EL (cell line): ENCODE measurements at places on chromosomes 7 and 10.

DNA sequence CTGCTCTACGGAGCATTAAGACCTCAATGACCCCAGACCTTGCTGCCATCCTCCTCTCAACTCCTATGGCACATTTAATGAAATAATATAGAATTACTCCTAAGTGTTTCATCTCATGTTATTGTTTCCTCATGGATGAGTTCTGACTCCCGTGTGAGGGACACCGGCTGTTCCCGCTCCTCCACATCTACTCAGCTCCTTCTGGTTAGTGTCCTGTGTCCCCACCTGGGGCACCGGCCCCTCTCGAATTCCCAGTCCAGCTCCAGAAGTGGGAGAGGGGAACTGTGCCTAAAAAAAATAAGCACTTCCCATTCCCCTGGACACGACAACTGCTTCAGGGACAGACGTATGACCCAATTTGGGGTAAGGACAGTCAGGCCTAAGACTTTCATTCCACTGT is 58.3 kb downstream of the PIP4K2A start:
- no peak for DNase-seq

DNA sequence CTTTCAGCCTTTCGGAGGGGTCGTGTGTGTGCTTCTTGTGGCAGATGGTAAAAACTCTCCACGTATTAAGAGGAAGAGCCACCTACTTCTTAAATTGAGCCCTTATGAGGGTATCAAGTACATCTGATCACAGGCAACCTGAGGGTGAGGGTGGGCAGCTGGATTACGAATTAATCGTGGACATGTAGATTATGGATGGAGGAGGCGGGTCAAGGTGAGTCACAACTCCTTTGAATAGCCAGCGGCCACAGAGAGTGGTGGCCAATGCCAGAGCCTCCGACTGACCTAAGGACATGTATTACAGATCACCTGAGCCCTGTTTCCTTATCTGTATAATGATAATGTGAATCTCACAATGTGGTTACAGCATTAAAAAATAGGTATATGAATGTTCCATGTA is 1083.9 kb downstream of the SORCS3 start:
- DNase-seq: no peak

DNA sequence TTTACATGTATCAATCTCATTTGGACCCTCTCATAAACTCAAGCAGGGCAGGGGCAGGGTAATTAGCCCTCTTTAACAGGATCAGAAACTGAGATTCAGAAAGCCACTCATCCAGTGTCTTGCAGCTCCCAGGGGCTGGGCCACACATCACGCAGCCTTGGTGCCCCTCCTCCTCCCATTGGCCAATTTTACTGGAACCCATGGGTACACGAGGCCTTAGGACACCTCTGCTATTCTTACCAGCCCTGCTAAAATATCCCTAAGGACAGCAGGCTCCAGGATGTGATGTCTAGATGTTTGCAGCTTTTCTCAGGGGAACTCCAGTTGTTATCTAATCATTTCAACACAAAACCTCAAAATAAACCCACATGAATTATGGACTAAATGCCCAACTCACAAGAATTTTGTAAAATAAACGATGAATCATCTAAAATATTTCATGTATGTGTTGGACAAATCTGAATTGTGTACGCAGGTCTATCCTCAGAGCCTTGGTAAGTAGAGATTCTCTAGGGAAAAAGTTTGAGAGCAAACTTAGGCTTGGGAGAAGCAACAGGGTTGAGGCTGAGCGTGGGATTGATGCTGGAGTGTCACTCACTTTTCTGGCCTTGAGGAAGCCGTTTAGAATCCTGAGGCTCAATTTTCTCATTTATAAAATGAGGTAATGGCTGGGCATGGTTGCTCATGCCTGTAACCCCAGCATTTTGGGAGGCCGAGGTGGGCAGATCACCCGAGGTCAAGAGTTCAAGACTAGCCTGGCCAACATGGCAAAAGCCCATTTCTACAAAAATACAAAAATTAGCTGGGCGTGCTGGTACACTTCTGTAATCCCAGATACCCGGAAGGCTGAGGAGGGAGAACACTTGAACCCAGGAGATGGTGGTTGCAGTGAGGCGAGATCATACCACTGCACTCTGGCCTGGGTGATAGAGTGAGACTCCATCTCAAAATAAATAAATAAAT is 69.7 kb upstream of the TNS3 start:
- DNase-seq: peak; percentile 97

- no peak for DNase-seq
Measured at GRCh38 chr10:43820663-43821062, 172.0 kb upstream of the ZNF32 start.

- no peak for DNase-seq
Measured at GRCh38 chr7:103094102-103094501, 19.2 kb downstream of the ARMC10 start.

GRCh38 chr7:124550036-124550435 is 215.6 kb downstream of the GPR37 start:
- peak; percentile 34 for DNase-seq

DNA sequence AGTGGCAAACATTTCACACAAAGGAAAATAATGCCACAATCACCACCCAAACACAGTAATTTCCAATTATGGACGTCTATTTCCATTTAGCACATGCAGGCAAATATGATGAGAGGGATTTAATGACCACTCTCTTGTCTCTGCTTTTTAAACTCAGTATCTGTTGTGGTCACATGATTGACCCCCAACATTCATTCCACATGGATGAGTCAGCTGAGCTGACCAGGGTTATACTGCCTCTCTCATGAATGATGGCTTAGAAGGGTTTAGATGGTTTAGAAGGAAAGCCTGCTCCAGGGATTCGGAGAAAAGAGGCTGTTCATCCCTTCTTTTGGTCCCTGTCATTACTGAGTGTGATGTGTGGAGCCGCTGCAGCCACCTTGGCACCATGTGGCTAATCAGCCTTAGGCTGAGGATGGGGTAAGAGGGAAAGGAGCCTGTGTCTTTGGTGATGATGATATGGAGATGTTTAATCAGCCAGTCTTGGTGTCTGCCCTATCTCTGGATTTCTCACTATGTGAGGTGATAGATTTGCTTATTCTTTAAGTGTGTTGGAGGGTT is 38.2 kb upstream of the JAKMIP3 start:
- peak; percentile 68 for DNase-seq

- no peak for DNase-seq
Measured at GRCh38 chr10:100201549-100201948, 15.7 kb upstream of the ERLIN1 start.

- DNase-seq: no peak
Measured at GRCh38 chr7:152664636-152665035, 11.3 kb downstream of the XRCC2 start.

DNA sequence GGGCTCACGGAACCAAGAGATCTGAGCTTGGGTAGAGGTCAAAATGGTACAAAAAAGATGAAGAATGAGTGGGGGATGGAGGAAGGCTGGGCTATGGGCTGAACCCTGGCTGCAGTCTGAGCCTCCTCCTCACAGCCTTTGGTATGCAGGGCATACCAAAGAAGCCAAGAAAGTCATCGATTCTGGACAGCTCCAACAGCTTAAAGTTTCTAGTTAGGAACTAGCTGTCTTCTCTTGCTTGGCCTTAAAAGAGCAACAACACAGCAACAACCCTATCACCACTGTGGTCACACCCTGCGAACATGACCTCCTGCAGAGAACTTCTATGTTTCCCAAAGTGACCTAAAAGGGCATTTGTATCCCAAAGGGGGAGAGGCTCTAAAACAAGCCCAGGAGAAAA is 126.1 kb upstream of the EFCAB10 start:
- DNase-seq: peak; percentile 14

GRCh38 chr7:2758673-2759616 is 70.9 kb downstream of the AMZ1 start:
- DNase-seq: no peak

DNA sequence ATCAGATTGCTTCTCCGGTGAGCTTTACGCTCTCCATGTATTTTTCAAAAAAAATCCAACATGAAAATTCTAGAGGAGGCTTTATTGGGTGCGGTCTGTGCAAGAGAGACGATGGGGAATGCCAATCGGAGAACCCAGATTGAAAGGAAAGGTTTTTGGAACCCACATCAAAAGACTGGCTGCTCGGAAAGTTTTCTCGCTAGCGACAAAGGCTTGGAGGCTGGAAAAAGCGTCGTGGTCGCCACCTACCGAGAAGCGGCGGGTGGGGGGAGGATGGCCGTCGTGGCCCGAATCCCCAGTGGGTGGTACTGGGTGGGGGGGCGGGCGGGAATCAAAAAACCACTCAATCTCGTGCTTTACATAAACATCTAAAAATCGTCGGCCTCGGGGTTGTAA is 1.1 kb upstream of the GTF2I start:
- DNase-seq: peak; percentile 23

DNA sequence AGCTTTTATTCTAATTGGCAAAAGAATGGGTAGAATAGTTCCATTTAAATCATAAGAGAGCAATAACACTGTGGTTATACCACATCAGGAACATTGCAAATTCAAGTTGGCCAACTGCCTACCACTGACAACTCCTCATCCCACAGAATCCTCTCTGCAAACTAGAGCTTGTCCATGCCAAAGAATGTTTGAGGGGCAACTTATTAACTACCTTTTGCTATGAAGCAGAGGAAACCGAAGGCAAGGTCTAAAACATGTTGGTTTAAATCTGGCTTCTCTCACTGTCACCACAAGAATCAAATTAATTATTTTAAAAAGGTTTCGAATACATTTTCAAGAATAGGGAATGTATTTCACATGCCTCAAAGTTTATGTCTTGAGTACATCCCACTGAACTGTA is 36.0 kb downstream of the RHOBTB1 start:
- DNase-seq: no peak

- no peak for DNase-seq
Measured at GRCh38 chr10:25245165-25245564, 70.4 kb downstream of the GPR158 start.

DNA sequence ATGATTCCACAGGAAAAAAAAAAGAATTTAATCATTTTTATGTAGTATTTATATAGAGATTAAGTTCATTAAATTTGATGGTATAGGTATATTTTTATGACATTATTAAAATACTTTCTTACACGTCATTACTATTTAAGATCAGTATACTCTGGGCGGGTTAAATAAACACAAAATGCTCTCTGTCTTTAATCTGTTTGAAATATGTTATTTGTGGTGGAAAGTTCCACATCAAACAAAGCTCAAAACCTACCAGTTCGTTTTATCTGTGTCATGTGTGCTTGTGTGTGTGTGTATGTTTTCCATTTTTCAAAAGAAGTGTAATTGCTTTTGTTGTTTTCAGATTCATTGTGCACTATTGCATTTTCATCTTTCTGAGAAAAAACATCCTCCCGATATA is 488.5 kb downstream of the ANKRD7 start:
- no peak for DNase-seq

DNA sequence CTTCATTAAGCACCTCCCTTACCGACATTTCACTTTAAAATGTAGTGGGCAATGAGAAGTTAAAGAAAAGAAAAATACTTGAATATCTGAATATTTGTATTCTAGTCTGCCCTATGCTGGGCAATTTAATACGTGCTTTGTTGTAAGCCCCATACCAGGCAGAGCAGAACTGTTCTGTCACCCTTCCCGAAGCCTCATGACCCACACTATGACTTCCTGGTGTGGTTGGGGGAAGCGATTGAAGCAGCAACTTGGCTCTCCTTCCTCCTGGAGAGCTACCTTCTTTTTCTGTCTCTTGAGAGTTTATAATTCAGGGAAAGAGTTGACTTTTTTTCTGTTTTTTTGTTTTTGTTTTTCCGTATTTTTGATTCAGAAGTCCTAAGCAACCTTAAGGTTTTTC is 243.7 kb downstream of the INHBA start:
- DNase-seq: no peak

DNA sequence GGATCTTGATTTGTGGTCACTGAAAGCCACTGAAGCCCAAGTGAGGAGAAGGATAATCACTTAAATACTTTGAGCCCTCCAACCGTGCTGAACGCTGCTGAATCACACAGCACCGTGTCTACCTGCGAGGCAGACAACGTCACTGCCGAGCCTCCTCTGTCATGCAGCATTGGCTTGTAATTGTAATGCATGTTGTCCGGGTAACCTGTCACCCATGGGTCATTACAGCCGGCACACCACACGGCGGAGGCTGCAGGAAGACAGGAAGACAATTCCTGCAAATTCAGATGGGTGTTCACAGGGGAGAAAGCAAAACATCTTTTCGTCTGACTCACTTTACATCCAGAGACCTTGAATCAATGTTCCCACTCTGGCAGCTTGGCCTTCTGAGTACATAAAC is 546.1 kb upstream of the FOXK1 start:
- no peak for DNase-seq

GRCh38 chr10:130301021-130301892 is 165.1 kb downstream of the GLRX3 start:
- no peak for DNase-seq

GRCh38 chr10:51063659-51064535 is 10.4 kb upstream of the PRKG1 start:
- DNase-seq: peak; percentile 55

DNA sequence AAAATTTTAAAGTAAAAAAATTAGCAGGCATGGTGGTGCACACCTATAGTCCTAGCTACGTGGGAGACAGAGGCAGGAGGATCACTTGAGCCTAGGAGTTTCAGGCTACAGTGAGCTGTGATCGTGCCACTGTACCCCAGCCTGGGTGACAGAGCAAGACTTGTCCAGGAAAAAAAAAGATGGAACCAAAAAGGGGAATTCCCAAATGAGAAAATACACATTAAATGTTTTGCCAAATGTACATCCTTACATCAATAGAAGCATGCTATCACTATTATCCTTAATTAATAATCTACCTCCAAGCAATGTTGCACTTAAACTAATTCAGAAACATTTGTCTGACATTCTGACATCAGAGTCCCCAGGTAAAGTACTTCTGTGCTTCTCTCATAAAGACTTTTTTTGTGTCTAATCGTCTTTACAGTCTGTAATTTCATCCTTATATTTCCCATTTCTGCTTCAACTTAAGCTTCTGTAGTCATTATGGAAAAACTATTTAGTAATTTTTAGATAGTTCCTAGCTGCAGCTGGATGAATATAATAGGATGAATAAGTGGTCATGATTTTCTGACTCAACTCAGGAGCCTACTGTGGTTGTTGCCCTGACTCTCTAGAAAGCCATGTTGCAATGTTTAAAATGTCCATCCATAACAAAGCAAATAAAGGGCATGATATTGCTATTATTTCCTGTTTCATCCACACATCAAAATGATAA is 57.7 kb downstream of the MYPN start:
- no peak for DNase-seq

GRCh38 chr7:158300427-158300826 is 287.2 kb downstream of the PTPRN2 start:
- no peak for DNase-seq

DNA sequence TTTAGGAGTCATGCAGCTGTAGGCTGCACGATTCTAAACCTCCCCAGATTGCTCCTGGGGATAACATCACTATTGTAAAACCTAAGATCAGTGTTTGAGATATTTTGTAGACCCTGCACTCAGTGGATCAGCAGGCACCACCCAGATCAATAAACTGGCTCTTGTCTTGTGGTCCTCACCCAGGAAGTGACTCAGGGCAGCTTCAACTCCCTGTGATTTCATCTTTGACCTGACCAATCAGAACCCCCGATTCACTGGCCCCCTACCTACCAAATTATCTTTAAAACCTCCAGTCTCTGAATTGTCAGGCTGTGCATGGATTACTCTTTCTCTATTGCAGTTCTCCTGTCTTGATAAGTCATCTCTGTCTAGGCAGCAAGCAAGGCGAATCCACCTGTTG is 25.7 kb downstream of the ARL5B start:
- no peak for DNase-seq

- DNase-seq: no peak
Measured at GRCh38 chr10:104317726-104318299, 20.5 kb downstream of the ITPRIP start.

GRCh38 chr10:11683529-11684320 is 58.5 kb upstream of the ECHDC3 start:
- no peak for DNase-seq
